ENCODE measurements at places on chromosomes 5 and 9. TPM values are rescaled to one million over a fixed set of nuclear protein-coding genes. Genes with fewer than 3 reads are reported as not detected.

The SPARC gene
- 2,332 TPM for total RNA-seq

The ANXA2R gene
- 1.4 TPM for total RNA-seq

The CDC20B gene
- not detected for total RNA-seq

The PLAC8L1 gene
- total RNA-seq, result not detected

DNA sequence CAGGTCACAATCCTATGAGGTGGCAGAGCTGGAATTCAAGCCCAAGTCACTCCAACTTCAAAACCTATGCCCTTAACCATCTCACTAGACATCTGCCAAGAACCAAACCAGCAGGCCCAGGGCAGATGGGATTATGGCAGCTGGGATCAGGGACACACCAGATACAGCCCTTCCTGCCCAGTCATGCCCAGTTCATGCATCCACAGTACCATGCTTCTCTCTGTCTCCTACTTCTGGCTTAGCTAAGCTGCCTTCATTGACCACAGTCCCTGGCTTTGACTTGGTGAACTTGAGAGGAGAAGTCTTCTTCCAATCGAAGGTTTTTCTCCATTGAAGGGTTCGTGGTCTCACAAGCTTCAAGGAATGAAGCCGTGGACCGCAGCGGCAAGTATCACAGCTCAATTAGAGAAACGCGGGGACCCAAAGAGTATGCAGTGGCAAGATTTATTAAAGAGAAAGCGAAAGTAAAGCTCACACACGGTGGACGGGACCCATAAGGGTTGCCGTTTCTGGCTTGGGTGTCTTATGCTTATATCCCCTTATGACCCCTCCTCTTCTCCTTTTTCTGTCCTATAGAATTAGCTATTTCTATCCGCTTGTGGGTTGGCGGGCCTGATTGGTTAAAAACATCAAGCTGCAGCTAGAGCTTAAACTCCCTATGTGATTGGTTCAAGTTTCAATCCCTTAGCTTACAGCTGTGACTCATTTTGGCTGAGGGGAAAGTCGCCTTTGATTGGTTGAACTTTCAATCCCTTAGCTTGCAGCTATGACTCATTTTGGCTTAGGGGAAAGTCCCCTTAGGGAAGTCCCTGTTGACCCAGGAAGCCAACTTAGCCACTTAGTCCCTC, 101.2 kb downstream of the TRIM36 start:
- DNase-seq, result peak; percentile 72

DNA sequence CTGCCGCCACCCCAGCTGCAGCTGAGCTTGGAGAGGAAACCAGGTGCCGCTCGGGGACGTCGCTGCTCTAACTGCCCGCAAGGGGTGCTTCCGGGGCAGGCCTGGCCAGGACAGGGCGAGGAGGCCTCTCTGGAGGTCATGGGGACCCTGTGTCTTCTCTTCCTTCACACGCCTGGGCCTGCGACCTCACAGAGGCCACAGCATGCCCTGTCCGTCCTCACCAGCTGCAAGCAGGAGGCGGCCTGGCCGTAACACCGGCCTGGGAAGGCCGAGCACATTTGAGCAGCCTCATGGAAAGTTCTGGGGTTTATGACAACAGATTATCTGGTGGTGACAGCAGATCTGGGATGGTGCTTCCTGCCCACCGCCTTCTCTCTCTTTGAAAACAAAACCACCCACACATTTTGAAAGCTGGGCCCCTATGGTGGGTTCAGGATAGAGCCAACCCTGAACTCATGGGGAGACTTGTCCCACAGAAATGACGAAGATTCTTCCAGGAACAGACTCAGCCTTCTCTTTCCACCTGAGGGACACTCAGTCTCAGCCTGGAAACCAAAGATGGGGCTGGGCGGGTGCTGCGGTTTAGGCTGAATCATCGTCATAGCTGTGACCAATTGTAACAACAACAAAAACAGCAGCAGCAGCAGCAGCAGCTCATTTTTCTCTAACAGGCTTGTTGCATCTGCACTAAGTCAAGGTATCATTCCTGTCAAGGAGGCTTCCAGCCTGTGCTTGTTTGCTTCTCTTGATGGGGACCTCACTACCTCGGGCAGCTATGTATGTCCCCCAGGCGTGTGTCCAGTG, 99.6 kb upstream of the RAPGEF1 start:
- DNase-seq, result peak; percentile 89

GRCh38 chr5:180613188-180613813, 22.0 kb upstream of the SCGB3A1 start:
- DNase-seq, result no peak

DNA sequence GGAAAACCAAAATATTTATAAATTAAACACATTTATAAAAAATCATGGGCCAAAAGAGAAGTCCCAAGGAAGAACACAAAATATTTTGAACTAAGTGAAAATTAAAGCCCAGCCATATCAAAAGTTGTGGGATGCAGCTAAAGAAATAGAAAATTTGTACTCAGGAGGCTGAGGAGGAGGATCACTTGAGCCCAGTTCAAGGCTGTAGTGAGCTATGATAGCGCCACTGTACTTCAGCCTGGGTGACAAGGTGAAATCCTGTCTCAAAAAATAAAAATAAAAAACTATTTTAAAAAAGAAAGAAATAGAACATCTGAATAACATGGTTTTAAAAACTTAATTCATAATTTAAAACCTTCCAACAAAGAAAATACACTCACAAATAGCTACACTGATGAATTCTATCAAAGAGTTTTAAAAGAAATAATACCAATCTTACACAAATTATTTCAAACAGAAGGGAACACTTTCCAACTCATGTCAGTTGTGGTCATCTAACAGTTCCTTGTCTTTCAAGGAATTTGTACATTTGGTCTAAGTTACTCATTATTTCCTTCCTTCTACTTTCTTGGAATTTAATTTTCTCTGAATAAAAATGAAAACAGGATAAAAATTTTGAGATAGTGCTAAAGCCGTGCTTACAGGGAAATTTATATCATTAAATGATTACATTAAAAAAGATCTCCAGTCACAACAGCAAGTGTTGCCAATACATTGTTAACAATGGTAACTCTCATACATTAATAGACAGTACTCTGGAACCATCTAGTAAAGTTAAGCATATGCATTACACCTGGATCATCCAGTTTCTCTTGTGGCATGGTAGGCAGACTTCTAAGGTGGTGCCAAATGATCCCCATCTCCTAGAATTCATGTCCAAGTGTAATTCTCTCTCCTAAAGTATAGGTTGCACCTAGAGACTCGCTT, 17.8 kb downstream of the PTBP3 start:
- no peak for DNase-seq

- no peak for DNase-seq
These were observed 309.0 kb downstream of the MAN2A1 start for GRCh38 chr5:109998726-109999125.

GRCh38 chr5:128778474-128778873, 186.8 kb upstream of the SLC27A6 start:
- no peak for DNase-seq

GRCh38 chr9:70488793-70489105, 74.3 kb upstream of the KLF9 start:
- peak; percentile 58 for DNase-seq

- no peak for DNase-seq
These were observed 26.8 kb upstream of the SLC2A8 start for GRCh38 chr9:127370147-127370579.

- no peak for DNase-seq
These were observed 479.0 kb downstream of the CAAP1 start for GRCh38 chr9:26413611-26414010.
